ENCODE measurements at places on chromosomes 2 and 18. TPM values are rescaled to one million over a fixed set of nuclear protein-coding genes. Genes with fewer than 3 reads are reported as not detected.

The SYT4 gene
- not detected for total RNA-seq

The CRYBA2 gene
- not detected for total RNA-seq

DNA sequence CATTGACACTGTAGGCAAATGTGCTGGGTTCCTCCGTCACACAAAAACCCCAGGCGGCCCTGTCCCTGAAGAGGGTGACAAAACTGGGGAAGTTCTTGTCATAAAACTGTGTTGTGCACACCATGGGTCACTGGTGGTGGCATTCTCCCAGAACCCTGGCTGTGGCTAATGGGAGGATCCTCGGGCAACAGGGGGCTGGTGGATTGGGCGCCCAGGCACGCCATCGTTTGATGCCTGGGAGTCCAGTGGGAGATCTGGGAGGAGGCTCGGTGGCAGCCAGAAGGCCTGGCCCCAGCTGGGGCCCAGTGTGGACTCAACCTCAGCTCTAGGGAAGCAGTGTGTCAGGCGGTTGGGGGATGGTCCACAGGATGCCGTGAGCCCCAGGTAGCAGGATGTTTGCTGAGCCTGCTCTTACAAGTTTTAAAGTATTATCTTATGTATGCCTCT lies 140.7 kb downstream of the ACOXL start:
- DNase-seq, result no peak

DNA sequence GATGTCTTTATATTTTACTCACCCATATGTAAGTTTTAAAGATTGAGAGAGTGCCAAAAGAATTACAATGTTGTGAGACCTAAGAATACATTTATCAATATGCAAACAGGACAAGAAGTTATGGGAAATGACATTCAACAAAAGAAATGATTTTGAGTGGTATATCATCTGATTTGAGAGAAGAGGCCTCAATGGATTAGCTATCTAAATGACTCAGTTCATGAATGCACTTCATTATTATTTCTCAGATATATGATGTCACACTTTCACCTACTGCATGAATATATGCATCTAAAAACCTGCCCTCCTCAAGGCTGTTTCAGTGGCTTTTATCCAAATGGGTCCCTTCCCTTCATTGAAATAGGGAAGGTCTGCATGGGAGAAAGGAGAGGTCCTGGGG lies 128.3 kb upstream of the LYPD1 start:
- DNase-seq, result no peak

- DNase-seq, result no peak
Observed at GRCh38 chr18:47683774-47684173, 246.7 kb downstream of the SMAD2 start.

Data from astrocyte (in vitro differentiated cells and primary cell).